Stimulated activated CD8-positive, alpha-beta memory T cell treated with anti-CD3 and anti-CD28 coated beads, Interleukin-15, amount 100 ng/mL, for 48 hours (primary cell): ENCODE measurements at places on chromosomes 5 and 9.

DNA sequence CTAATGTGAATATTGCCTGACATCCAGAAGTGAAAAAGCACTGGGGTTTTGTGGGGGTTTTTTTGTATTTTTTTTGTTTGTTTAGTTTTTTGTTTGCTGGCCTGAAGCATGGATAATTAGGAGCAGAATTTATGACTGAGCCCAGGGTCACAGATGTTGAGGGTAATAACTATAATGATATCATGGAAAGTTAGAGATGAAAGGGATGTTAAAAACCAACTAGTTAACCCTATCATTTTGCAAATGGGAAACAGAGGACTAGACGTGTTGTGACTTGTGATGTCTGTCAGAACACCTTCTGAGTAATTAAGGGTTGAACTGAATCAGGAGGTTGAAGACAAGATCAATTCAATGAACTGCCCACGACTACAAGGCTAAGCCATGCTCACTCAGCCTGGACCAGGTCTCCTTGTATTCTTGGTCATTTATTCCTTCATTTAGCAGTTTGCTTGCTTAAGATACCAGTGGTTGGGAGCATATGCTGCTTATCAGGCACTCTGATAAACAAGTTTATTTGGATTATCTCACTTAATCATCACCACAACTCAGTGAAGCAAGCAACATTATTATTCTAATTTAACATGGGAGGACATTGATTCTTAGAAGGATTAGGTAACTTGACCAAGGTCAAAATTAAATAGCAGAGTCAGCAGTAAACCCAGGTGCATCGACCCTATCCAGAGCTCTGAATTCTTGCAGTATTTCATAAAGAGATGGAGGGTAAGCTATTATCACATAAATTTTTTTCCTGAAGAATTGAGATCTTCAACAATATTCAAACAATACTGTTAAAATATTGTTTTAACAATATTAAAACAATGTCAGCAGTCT lies 75.7 kb upstream of the PIK3R1 start:
- DNase-seq: no peak

- DNase-seq: no peak
These were observed 31.5 kb downstream of the VAV2 start for GRCh38 chr9:133960568-133961129.

GRCh38 chr9:131609099-131609830 lies 63.9 kb downstream of the PRRT1B start:
- DNase-seq: no peak

- no peak for DNase-seq
These were observed 3.5 kb downstream of the PAIP1 start for GRCh38 chr5:43553381-43553780.

DNA sequence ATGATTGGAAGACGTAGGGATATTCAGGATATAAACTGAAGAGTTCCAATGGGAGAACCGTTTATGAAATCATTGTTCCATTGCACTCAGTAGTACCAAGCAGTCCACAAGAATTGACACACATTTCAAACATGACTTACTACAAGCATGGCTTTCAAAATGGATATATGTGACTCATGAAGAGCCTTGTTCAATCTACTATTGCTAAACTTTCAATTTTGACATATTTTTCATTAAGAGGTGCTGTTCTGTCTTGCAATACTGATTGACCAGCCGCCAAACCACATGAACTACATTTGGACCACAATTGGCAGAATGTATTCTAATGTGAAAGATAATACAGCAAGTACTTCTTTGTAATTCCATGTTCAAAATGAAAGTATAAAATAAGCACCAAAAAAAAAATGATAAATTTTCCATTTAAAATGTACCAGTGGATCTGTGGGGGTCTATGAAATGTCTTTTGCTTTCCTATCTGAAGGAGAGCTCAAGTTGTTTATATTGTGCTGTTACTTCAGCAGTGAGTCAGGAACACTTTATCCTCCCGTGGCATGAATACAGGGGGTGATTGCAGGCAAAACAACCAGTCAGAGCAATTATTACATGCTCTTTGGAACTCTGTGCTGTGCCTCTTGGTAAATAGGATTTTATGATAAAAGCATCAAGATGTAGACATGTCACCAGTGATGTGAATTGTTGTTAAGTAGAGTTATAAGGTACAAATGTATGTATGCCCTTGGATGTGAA lies 366.0 kb downstream of the ARRDC3 start:
- DNase-seq: no peak

DNA sequence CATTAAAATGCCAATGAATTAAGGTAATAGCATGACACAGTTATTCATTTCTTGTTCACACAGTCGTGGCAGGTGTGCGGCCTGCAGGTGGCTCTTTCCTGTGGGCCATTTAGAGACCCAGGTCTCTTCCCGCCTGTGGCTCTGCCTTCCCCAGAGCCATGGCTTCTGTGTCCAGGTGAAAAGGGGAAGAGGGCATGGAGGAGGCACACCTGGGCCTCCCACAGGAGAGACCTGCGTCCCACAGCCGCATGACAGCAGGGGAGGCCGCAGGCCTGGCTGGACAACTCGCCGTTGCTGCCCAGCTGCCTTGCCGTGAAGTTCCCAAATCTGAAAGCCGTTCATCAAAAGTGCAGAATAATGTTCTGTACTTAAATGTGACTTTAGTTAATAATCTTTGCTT lies 14.4 kb upstream of the PLEKHG4B start:
- DNase-seq: no peak

- DNase-seq: no peak
These were observed 30.6 kb upstream of the SEMA4D start for GRCh38 chr9:89528540-89528939.

GRCh38 chr9:36902080-36902716 lies 131.9 kb downstream of the PAX5 start:
- no peak for DNase-seq

DNA sequence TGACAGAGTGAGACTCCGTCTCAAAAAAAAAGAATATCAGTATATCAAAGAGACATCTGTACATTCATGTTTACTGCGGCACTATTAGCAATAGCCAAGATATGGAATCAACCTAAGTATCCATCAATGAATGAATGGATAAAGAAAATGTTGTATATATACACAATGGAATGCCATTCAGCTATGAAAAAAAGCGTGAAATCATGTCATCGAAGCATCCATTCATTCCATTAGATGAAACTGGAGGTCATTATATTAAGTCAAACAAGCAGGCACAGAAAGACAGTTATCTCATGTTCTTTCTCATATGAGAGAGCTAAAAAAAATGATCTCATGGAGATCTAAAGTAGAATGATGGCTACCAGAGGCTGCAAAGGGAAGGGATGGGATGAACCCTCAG lies 180.9 kb upstream of the TLX3 start:
- DNase-seq: no peak

DNA sequence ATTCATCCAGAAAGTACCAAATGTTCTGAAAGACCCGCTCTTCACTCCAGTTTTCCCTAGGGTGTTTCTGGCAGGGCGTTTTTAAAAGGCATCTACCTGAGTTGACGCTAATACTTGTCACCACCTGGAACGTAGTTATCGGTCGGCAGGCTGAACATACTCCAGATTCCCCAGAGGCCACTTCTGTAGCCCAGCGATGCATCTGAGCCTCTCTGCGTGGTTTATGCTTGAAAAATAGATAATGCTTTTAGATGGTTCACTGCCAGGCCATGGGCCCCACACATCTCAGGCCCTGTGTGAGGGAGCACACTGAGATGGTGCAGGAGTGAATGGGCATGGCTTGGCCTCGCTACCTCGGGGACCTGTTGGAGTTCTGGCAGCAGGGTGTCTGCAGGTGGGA lies 33.0 kb upstream of the NCS1 start:
- no peak for DNase-seq
